D721Med (cell line): ENCODE measurements at places on chromosomes 13 and 19.

DNA sequence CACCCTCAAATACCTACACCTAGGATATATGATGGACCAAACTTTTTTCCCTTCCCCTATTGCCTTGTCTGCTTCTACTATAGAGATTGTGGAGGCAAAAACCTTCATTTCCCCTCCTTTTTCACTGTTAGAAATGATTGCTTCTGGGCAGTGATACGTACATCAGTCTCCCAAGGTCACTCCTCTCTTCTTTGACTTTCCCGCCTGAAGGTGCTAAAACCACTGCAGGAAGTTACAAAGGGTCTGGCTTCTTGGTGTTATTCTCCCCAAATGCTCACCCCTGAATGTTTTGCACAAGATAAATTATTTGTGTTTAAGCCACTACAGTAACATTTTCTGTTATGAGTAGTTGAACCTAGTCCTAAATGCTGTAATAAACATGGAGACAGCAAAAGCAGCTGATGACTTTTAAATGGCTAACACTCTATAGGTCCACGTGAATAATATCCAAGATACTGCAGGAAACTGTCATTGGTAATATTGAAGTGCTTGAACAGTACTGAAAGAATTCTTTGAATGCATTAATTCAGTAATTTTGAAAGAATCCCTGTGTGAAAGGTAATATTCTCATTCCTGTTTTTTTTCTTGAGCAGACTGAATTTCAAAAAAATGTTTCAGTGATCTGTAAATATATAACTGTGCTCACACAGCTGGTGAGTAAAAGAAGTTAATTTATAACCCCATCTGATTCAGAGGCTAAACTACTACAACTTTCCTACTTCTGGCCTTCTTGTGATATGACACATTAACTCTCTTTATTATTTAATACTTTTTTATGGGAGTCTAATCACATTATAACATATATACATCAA, 865.1 kb downstream of the EFNB2 start:
- no peak for DNase-seq

DNA sequence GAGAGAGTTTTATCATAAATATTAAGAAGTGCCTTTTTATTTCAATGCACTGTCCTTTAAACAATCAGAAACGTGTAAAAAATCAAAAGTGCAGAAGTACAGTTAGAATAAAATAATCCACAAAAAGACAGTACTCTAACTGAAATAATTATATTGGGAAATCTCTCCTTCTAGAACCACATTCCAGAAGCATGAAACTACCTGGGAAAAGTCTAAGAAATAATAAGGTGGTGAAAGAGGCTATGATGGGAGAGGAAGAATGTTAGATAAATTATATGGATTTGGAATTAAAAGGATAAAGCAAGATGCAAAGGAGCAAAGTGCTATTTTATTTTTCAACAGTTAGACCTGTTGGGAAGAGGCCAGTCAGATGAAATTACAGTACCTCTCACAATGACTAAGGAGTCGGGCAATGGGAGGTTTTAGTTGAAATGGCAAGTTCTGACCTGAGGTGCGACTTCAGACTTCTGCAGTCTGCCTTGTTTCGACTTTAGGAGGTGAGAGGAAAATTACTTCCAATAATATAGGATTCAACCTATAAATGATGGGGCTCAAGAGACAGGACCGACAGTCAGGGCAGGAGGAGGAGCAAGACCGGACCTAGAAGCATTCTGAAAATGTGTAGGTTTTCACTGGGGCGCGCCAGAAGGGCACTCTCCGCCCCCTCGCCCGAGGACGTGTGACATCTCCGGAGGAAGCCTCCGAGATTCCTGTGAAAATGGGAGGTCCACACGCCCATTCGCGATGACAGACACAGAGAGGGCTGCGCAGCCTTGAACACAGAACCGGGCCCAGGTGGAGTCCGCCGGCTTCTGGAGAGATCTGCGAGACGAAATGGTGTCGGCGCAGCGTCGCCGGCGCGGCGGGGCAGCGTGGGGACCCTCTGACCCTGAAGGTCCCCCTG, 717 bp downstream of the SPRYD7 start:
- DNase-seq = no peak

- no peak for DNase-seq
Observed at GRCh38 chr13:24916464-24916863, 152.5 kb downstream of the RNF17 start.

DNA sequence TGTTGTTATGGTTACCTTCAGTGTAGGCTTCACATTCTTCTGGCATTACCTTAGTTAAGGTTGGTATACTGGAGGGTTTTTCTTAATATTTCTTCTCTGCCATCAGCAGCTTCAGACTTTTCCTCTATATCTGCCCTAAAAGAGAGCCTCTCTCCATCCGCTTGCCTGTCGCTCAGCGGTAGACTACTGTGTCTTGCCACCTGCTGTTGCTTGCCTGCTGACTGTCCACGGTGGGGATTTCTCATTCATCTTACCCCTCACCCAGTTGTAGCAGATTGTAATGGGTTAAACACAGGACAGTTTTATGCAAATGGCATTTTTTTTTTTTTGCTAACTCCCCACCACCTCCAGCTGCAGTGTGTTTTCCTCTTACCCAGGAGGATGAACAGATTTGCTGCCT, 577.2 kb downstream of the SLITRK5 start:
- no peak for DNase-seq

DNA sequence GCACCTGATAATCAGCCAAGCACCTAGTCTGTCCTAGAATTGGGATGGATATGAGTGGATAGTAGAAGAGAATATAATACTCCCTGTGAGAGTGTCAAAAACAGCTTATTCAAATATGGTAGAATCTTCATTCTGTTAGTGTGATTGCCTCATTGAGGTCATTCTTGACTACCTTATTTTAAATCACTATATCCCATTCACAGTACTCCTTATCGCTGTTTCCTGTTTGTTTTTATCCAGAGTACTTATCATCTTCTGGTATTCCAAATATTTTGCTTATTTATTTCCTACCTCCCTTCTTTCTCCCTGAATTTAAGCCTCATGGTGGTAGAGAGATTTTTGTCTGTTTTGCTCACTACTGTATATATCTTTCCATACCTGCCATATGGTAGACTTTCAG, 9.9 kb downstream of the NDFIP2 start:
- no peak for DNase-seq

- no peak for DNase-seq
Observed at GRCh38 chr13:35649162-35649561, 172.7 kb upstream of the MAB21L1 start.

- no peak for DNase-seq
Observed at GRCh38 chr13:109737606-109738005, 48.8 kb downstream of the IRS2 start.

DNA sequence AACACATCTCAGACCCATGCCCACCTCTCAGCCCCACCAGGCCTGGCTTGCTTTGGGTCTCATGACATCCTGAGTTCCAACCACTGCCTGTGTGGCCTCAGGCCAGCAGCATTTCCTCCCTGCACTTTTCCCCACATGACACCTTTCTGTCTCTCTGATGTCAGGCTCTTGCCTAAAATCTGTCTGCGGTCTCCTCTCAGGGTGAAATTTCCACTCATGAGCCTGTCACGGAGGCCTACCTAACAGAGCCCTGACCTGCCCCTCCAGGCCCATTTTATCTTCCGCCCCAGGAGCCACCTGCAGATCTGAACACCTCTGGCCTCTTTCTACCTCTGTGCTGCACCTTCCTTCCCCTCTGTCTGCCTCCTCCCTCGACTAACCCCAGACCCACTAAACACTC, 93.5 kb downstream of the ZDHHC20 start:
- no peak for DNase-seq

GRCh38 chr13:113883314-113883811, 19.5 kb upstream of the GAS6 start:
- DNase-seq = no peak

GRCh38 chr13:74751739-74752138, 617.5 kb upstream of the KLF12 start:
- DNase-seq = no peak

DNA sequence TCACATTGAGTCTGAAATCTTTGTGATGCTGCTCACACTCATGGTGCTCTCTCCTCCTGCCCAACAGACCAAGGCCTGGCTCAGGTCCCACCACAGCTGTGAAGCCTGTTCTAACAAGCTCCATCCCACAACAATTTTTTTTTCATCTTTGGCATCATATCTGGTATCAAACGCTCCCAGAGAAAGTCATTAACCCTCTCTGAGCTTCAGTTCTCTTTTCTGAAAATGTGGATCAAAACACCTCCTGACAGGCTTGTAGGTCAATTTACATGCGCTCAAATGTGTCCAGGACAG, 224.4 kb downstream of the LACC1 start:
- DNase-seq = no peak

DNA sequence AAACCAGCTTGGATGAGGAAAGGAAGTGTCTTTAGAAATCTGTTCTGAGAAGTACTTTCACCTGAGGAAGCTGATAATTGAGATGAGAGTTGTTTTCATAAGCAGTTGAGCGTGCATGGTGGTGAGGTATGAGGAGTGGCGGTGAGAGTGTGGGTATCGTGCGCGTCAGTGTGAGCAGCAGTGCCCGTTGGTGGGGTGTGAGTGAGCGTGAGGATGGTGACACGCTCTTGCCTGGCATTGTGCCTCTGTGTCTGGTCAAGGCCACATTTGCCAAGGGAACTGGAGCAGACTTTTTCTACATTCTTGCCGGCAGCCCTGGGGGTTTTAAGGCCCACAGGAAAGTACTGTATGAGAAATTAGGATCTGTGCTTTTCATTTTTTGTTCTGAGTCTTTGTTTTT, 36.5 kb upstream of the TEX29 start:
- DNase-seq = no peak

GRCh38 chr19:32669310-32669709, 5.7 kb downstream of the ANKRD27 start:
- no peak for DNase-seq

DNA sequence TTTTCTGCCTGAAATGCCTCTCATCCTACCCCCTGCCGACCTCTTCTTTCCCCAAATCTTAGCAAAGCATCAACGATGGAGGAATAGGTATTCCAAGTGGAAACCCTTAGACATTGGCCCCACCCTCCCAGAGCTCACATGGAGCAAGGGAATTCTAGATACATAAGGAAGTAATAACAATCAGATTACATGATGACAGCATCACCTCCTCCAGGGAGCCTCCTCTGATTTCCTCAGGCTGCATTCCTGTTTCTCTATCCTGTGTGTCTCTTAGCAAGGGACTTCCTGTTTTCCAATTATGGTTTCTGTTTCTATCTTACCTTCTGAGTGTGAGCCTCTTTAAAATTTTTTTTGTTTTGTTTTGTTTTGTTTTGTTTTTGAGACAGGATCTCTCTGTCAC, 246.6 kb downstream of the TSHZ3 start:
- no peak for DNase-seq

GRCh38 chr13:114325729-114326128, 11.4 kb downstream of the CHAMP1 start:
- no peak for DNase-seq

GRCh38 chr13:60397704-60398378, 821 bp downstream of the TDRD3 start:
- no peak for DNase-seq

GRCh38 chr13:46134961-46135522, 30.2 kb upstream of the CPB2 start:
- DNase-seq = no peak

DNA sequence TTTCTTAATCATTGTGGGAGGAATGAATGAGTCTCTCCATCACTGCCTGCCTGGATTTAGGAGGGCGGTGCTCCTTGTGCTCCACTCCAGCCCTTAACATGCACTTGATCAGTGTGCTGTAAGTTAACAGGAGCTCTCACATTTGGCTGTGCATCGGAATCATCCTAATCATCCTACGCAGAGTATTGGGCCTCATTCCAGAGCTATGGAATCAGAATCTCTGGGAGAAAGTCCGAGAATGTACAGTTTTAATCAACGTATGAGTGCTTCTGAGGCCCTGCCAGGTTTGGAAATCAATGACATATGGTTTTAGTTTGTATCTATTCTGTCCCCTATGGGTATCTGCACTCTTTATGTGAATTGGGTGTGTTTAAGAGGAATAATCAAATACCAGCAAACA, 34.9 kb upstream of the DCLK1 start:
- DNase-seq = no peak

DNA sequence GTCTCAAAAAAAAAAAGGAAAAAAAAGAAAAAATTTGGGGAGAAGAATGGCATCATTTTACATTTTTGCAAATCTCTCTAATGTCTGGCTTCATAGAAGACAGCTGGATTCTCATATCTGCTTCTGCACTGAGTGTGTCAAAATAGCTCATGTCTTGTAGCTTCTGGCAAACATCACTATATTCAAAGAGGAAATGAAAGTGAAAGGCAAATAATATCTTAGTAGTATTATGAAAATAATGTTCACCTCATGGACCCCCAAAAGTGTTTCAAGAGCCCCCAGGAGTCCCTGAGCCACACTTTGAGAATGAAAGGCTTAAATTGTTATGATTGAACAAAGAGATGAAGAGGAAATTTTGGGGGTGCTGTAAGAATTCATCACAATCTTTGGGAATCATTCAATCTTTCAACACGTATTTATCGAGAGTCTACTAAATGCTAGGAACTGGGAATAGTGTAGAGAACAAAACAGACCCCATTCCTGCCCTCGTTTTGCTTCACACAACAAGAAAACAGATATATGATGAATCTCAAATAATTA, 1.2 kb upstream of the SLC6A16 start:
- DNase-seq = no peak
